Sigmoid colon (tissue), 7 donors: ENCODE measurements at places on chromosomes 5 and 9. TPM values are rescaled to one million over a fixed set of nuclear protein-coding genes. Genes with fewer than 3 reads are reported as not detected.
A peak's percentile ranks its signal among the peaks of the same experiment; 100 is the strongest.

Gene OMD
- 16.3 TPM for total RNA-seq

Gene OTULINL
- total RNA-seq: 5.6 TPM

- DNase-seq: no peak
- H3K27ac ChIP-seq: no peak overlapping the region
- H3K4me3 ChIP-seq: no peak overlapping the region
- no peaks in the 10 kb centered on the region for H3K4me1 ChIP-seq
Measured at GRCh38 chr5:22594491-22594890, 258.7 kb downstream of the CDH12 start.

GRCh38 chr5:139364466-139364865 is 18.6 kb downstream of the SLC23A1 start:
- H3K27me3 ChIP-seq: no peaks in the 10 kb centered on the region
- H3K4me1 ChIP-seq: peaks cover 16% of the 10 kb centered on the region
- peaks cover 31% of the 10 kb centered on the region for H3K36me3 ChIP-seq
- H3K4me3 ChIP-seq: no peak overlapping the region

DNA sequence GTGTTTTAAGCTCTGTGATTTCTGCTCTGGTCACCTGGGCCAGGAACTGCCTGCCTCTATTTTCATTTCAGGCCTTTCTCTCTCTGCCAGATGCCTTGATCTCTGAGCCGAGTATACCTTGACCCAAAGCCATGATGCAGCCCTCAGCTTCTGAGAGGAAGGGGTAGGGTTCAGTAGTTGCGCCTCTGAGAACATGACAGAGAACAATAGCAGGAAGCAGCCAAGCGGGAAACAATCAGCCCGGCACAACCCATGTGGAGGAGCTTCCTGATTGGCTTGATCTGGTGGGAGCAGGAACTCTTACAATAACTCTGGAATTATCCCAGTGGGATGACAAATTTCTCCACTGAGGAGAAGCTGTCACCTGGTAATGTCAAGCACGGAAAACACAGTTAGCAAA is 127.4 kb downstream of the PALM2AKAP2 start:
- DNase-seq: no peak
- no peaks in the 10 kb centered on the region for H3K36me3 ChIP-seq
- no peaks in the 10 kb centered on the region for H3K27me3 ChIP-seq
- no peaks in the 10 kb centered on the region for H3K4me1 ChIP-seq
- H3K27ac ChIP-seq: peak overlapping the region; percentile 43

DNA sequence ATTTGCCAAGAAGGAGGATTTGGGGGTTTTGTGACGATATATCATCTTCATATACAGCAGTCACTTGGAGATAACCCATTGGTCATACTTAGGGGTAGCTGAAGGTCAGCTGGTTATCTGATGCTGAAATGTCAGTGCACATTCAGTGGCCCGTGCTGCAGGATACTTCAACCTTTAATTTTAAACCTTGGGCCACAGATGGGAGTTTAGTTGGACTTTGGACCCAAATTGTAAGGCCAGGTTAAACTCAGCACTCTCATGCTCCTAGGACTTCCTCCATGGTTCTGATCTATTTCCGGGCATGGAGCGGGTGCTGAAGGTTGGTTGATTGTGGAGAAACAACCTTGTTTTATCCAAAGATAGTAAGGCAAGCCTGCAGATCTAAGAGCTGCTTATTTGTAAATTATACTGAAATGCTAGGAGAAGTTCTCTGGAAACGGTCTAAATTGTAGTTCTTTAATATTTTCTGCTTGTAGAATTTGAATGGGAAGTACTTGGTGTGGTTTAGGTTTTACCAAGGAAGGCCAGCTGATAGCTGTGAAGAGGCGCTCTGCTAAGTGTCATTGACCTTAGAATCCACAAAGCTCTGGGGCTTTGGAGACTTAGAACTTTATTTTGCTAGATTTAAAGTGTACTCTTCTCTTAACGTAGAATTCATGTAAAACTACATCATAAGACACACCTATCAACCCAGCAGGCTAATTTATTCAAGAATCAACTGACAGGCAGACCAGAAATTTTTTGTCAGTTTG is 38.6 kb downstream of the SLC44A1 start:
- no peak for DNase-seq
- no peaks in the 10 kb centered on the region for H3K4me1 ChIP-seq
- H3K4me3 ChIP-seq: no peak overlapping the region
- H3K27me3 ChIP-seq: no peaks in the 10 kb centered on the region
- H3K36me3 ChIP-seq: no peaks in the 10 kb centered on the region
- no peak overlapping the region for H3K27ac ChIP-seq

- peak; percentile 70 for DNase-seq
- H3K27me3 ChIP-seq: no peaks in the 10 kb centered on the region
- no peak overlapping the region for H3K4me3 ChIP-seq
- peaks cover 9% of the 10 kb centered on the region for H3K4me1 ChIP-seq
Measured at GRCh38 chr5:171574376-171574775, 154.9 kb downstream of the FGF18 start.

DNA sequence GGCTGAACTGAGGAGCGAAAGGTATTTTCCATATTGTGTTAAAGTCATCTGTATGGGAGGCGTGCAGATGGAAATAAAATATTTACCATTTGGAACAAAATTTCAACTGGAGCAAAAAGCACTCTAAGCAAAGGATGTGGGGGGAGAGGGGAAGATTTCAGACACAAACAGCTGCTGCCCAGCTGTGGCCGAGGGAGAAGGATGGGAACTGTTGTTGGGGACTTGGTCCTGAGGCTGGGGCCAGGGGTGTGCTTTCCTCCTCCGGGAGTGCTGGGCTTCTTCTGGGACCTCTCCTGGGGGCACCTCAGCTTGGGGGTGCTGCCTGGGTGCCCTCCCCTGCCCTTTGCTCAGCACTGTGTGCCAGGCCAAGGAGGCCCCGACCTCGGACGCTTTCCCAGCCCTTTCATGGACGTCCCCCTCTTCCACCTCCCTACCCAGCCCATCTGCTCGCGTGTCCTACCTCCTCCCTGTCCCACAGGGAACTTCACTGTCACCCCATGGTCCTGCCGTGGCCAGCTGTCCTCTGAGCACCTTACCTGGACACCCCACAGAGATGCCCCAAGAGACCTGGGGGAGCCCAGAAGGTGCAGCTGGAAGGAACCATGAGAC is 101.9 kb upstream of the COL5A1 start:
- H3K27ac ChIP-seq: peak overlapping the region; percentile 58
- no peak overlapping the region for H3K4me3 ChIP-seq
- DNase-seq: no peak
- peaks cover 35% of the 10 kb centered on the region for H3K4me1 ChIP-seq
- H3K36me3 ChIP-seq: no peaks in the 10 kb centered on the region

DNA sequence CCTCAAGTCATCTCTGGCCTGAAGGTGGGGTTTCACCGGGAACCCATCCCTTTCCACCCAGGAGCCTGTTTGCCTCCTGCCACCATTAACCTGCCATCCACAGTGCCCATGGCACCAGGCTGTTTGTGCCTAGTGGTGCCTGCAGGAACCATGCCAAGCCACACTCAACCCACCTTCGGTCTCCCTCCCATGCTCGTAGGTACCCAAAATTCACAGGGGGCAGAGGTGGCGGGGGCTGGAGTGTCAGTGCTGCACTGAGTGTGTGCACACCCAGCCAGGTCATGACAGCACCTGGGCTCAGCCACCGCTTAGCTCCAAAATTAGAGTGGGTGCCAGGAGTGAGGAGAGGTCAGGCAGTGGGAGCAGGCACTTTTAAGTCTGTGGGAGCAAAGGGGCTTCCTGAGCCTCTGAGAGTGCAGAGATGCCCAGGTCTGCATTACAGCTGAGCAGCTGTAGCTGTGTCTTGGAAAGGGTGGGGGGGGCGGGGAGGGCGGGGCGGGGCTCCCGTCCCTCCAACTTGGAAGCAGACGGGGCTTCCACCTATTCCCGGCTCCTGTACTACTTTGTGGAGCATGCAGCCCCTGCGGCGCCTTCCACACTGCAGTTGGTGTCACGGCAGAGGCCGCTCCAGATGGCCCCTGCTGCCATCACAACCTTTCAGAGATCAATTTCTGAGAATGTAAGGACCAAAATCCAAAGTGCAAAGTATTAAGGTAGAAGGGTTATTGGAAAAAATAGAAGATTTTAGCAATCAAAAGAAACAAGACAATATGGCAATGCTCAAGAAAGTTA is 2396.8 kb upstream of the C9orf72 start:
- H3K36me3 ChIP-seq: no peaks in the 10 kb centered on the region
- no peaks in the 10 kb centered on the region for H3K4me1 ChIP-seq
- H3K4me3 ChIP-seq: no peak overlapping the region
- DNase-seq: no peak

- H3K27me3 ChIP-seq: no peaks in the 10 kb centered on the region
- H3K36me3 ChIP-seq: no peaks in the 10 kb centered on the region
- H3K4me1 ChIP-seq: no peaks in the 10 kb centered on the region
- no peak overlapping the region for H3K27ac ChIP-seq
Measured at GRCh38 chr5:34978681-34979080, 49.3 kb downstream of the DNAJC21 start.

GRCh38 chr5:147558826-147559225 is 49.0 kb upstream of the DPYSL3 start:
- peak overlapping the region; percentile 63 for H3K27ac ChIP-seq
- DNase-seq: peak; percentile 85
- H3K4me3 ChIP-seq: no peak overlapping the region
- no peaks in the 10 kb centered on the region for H3K27me3 ChIP-seq
- no peaks in the 10 kb centered on the region for H3K36me3 ChIP-seq

DNA sequence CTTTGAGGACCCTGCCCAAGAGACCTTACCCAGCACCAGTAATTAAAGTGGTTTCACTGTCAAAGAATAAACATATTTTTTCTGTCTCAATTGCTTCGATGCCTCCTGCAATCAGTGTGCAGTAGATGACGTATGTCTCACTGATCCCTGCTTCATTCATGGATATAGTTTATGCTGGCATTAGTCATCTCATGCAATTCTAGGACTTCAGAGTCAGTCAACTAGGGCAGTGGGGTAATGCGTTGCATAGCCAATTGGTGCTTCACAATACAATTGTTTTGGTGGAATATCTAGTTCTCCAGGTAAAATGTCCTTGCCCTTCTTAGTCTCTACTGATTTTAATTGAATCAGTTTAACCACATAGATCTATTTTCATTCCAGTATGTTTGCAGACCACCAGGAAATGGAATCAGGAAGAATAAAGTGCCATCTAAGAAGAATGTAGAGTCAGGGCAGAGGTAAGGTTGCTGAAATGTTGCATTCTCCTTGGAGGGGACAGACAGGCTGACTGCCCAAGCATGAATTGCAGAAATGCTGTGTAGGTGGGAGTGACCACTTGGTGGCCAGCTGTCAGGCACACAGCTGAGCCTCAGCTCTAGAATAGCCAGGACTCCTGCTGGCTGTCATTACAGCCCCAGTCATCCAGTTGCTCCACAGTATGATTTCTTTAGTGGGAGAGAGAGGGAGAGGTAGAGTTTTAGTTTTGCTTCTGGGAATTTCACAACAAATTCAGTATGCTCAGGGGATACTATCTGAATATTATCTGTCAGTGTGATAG is 73.5 kb upstream of the MEGF10 start:
- no peaks in the 10 kb centered on the region for H3K4me1 ChIP-seq
- H3K4me3 ChIP-seq: no peak overlapping the region
- H3K27me3 ChIP-seq: no peaks in the 10 kb centered on the region
- no peak for DNase-seq

DNA sequence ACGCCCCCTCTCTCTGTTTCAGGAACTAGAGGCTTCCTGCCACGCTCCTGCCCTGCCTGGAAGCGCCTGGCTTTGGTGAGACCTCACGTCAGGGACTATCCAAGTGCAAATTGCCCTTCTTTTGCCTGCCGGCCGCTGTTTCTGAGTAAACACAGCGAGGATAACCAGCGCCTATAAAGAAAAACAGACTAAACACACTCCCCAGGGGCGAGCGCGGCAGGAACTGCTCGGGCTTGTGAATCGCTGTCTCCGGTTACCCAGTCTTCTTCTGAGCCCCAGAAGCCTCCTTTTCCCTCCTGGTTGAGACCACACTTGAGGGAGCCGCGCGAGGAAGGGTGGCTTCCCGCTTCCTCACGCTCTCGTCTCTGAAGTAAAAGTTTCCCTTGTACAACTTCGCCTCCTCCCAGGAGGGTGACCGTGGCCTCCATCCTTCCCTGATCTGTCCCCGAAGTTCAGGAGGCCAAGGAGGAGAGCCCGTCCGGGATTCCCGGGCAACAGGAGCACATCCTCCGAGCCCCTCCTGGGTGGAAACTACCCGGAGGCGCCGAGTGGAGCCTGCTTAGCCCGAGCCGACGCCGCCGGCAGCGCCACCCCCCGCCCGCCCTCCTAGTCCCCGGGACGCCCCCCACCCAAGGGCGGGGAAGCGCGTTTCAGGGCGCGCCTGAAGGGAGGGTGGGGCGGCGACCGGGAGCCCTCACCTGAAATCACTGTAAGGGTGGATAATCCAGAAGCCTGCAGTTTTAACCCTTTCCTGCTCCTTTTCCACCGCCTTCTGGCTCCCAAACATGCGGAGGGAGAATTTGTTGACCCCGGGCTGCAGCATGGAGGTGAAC is 993 bp downstream of the HCN1 start:
- H3K4me1 ChIP-seq: peaks cover 13% of the 10 kb centered on the region
- peaks cover 23% of the 10 kb centered on the region for H3K27me3 ChIP-seq
- H3K27ac ChIP-seq: no peak overlapping the region
- no peaks in the 10 kb centered on the region for H3K36me3 ChIP-seq
- DNase-seq: peak; percentile 56

GRCh38 chr9:126436545-126437267 is 110.1 kb downstream of the MVB12B start:
- H3K27me3 ChIP-seq: no peaks in the 10 kb centered on the region
- H3K4me1 ChIP-seq: no peaks in the 10 kb centered on the region
- H3K36me3 ChIP-seq: no peaks in the 10 kb centered on the region
- H3K27ac ChIP-seq: no peak overlapping the region
- no peak overlapping the region for H3K4me3 ChIP-seq

GRCh38 chr5:142726188-142726731 is 40.4 kb upstream of the FGF1 start:
- H3K4me3 ChIP-seq: no peak overlapping the region
- DNase-seq: no peak
- no peaks in the 10 kb centered on the region for H3K36me3 ChIP-seq
- H3K27me3 ChIP-seq: no peaks in the 10 kb centered on the region
- no peak overlapping the region for H3K27ac ChIP-seq

- H3K36me3 ChIP-seq: no peaks in the 10 kb centered on the region
- DNase-seq: no peak
- no peak overlapping the region for H3K4me3 ChIP-seq
- no peak overlapping the region for H3K27ac ChIP-seq
Measured at GRCh38 chr5:100667161-100667630, 132.0 kb downstream of the FAM174A start.
